Epithelial cell of proximal tubule (primary cell): ENCODE measurements at places on chromosomes 1 and 21. TPM values are rescaled to one million over a fixed set of nuclear protein-coding genes. Genes with fewer than 3 reads are reported as not detected.

DNA sequence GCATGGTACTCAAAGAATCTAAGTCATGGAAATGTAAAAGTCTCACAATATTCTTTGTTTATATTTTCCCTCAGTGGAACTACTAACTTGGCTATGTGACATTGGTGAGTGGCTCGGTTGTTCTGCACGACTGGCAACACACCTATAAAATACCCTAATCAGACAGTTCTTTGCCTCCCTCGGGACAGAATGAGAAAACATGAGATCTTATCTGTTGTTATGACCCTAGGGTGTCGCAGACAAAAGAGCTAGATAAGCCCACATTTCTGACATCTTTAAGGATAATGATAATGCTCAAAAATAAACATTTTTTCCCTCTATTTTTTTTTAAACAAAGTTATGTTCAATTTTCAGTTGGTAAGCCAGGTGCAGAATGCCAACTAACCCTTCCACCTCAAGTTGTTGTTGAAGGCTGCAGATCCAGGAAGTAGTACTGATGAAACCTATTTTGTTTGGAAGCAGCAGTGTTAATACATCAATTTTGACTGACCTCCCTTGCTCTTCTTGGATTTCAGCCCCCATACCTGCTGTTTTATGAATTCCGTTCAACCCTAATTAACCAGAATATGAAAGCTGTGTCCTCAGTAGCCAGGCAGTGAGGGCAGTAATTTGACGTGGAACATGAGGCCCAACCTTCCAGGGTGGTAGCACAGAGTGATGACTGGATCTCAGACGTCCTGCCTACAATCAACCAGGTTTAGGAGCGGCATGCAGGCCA, 108.7 kb upstream of the DUSP10 start:
- no peak for DNase-seq

GRCh38 chr1:165501970-165502348, 41.8 kb upstream of the LRRC52 start:
- DNase-seq, result no peak

GRCh38 chr1:229272164-229273158, 1.6 kb downstream of the RAB4A start:
- DNase-seq, result no peak

- DNase-seq, result no peak
Observed at GRCh38 chr1:213615226-213615916, 372.4 kb upstream of the PROX1 start.

GJC2 gene
- 0.14 and 0.69 TPM in 2 replicates for total RNA-seq

SPATA46 gene
- not detected in 2 replicates for total RNA-seq
